ENCODE measurements at places on chromosomes 7 and 10.

DNA sequence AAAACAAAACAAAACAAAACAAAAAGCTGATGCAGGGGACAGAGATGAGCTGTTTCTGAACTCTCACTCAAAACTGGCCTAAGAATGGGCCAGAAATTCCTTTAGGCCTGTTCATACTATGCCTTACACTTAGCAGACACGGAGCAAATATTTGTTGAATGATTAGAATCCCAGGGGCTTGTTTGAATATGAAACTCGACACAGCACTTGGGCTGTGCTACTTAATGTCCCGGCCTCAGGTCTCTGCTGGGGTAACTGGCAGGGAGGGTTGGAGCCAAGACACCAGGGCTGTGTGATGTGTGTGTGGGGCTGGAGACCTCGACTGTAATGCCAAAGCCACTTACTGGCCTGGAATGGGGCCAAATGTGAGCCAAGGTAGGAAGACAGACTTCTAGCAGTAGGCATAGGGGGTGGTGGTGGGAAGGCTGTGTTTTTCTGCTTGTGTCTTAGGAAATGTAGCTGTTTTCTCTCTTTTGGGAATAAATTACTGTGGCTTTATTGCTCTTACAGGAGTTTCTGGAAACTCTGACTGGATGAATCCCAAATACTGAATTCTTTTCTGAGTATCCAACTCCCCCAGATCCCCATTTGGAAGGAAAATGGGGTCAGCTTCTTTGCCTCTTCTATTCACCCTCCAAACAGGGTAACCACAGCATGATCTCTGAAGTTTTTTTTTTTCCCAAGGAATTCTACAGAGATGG lies 66.7 kb downstream of the EMX2 start:
- DNase-seq = no peak

DNA sequence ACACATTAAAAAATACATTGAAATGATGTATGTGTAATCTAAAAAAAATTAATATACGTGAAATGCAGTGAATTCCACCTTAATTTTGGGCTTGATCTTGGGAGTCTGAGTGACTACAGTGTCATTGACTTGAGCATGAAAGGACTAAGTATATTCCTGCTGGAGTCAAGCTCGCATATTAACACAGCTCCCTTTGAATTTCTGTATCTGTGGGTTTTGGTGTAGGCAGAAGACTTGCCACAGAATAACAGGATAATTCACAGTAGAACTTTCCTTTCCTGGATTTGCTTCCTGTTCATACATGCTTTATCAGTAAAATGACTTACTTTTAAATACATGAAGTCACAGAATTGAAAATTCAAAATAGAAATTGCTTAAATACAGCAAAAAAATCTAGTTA lies 55.3 kb downstream of the PPP1R9A start:
- DNase-seq = no peak

GRCh38 chr7:65925040-65925439 lies 52.2 kb downstream of the VKORC1L1 start:
- DNase-seq = no peak

DNA sequence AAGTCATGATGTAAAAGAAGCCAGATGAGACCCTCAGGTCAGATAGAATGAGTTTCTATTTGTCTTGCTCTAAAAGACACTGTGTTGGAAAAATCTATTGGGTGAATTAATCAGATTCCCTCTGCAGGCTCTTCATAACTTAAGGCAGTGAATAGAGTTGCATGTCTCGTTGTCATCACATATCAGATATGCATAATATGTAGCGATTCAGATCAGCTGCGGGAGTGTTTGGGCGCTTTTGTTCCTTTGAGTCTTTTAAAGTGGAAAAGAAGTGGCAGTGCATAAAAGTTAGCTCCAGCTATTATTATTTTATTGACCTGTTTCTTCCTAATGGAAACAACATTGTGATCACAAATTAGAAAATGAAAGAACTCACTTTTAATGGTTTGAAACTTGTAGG lies 84.4 kb downstream of the CDK14 start:
- DNase-seq = no peak

- DNase-seq = no peak
Measured at GRCh38 chr10:48199580-48200377, 74.7 kb downstream of the FRMPD2 start.

- DNase-seq = no peak
Measured at GRCh38 chr10:109912335-109913281, 10.7 kb downstream of the XPNPEP1 start.

GRCh38 chr7:36736090-36736898 lies 12.0 kb upstream of the AOAH start:
- DNase-seq = no peak

- no peak for DNase-seq
Measured at GRCh38 chr10:72812753-72813430, 80.6 kb upstream of the OIT3 start.

DNA sequence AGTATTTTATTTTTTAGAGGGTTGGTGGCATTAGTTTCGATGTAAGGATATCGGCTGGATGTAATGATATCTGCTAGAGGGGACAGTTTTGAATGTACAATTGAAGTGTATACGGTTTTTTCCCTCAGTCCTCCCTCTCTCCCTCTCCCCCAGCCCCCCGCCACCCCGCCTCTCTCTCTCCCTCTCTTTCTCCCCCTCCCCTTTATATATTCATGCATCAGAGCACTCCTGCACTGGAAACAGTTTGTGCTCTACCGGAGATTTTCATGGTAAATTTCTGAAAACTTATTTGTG lies 1.6 kb downstream of the GLCCI1 start:
- DNase-seq = no peak

- DNase-seq = no peak
Measured at GRCh38 chr7:131629217-131629882, 72.9 kb upstream of the PODXL start.

- DNase-seq = no peak
Measured at GRCh38 chr7:100171087-100171681, 2.8 kb upstream of the GAL3ST4 start.

GRCh38 chr7:47941136-47941844 lies 7.0 kb downstream of the PKD1L1 start:
- DNase-seq = no peak

- DNase-seq = no peak
Measured at GRCh38 chr7:31398815-31399214, 58.3 kb upstream of the NEUROD6 start.

GRCh38 chr10:43461950-43462349 lies 25.0 kb downstream of the ZNF487 start:
- DNase-seq = peak; percentile 60

DNA sequence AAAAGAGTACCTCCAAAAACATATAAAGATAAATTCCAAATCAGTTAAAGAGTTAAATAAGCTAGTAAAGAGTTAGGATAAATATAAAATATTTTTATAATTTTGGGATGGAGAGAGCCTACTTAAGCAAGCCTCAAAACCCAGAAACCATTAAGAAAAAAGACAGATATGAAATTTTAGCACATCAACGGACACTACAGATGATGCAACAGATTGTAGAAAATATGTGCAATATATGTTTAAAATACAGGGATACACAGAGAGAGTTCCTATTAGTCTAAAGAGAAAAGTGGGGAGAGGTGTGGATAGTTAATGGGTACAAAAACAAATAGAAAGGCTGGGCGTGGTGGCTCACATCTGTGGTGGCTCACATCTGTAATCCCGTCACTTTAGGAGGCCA lies 23.6 kb upstream of the USP54 start:
- DNase-seq = no peak

Measured in NT2/D1 (cell line).